ENCODE measurements at places on chromosomes 1 and 21.

DNA sequence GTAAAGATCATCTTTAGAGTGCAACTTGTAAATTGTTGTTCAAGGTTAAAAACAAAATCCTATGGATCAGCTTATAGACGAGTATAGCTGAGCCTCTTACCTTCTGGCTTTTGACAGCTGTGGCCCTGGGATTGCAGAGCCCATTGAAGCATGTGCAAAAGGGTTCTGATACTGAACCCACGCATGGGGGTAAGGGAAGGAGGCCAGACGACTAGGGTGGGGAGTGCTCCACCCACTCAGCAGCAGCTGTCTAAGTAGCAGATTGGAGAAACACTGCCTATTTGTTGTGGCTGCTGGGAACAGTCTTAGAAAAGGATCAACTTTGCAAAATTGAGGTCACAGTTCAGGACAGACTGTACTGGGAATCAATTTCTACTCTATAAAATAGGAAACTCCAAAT is 16.1 kb downstream of the CD101 start:
- DNase-seq = peak; percentile 12

DNA sequence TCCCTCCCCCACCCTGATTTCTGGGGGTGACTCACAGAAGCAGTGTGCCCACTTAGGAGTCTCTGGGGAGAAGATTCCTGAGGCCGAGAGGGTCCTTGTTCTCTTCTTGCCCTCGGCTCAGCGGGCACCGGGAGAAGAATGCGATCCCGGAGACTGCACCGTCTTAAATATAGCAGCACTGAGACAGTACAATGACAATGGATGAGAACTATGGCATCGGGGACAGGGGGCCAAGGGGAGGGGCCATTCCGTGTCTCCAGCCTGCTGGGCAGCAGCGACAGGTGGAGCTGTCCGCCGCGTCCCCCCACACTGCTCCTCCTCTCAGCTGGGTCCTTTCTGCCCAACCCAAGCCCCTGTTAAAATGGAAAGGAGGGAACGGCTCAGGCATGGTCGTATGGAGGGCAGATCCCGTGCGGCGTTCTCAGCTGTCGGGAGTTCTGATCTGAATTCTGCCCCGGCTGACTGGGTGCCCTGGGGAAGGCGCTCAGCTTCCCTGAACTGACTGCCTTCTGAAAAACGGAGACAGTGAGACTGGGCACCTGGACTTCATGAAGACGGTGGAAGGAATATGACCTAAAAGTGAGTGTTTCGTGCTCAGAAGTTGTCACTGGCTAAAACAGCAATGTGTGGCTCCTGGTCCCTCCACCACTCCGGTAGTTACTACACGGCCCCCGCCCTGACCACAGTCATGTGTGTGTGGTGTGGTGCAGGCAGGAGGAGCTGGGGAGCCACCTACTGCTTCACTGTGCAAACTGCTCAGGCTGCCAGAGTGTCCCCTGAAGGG is at the start of gene MYOM3:
Gene MYOM3 (minus strand): TSS at position 140 of the 784 bp plus-strand sequence. CDS start 3,499 bp downstream, outside the sequence.
- peak; percentile 46 for DNase-seq

GRCh38 chr1:28416509-28417194 is 47.1 kb downstream of the PHACTR4 start:
- no peak for DNase-seq

GRCh38 chr1:92483610-92484471 is 2.9 kb downstream of the GFI1 start:
- DNase-seq = peak; percentile 80
